Fibroblast of the conjunctiva (primary cell): ENCODE measurements at places on chromosomes 2 and 18.

- DNase-seq, result no peak
These were observed 6.9 kb upstream of the POU3F3 start for GRCh38 chr2:104846786-104847585.

DNA sequence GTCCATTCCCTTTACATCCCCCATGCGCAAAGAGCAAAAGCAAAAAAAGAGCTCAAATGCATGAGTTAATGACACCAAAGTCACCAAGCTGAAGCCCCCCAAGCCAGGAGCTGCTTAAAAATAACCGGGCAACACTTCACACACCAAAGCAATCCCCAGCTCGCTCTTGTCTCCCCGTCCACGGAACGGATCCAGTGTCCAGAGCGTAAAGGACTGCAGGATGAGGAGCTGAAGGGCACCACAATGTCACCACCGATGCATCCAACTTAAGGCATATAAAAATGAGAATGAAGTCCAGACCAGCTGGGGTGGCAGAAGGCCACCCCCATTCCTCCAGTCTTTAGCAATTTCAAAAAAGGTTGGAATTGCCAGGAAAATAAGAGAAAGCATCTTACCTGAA lies 8.7 kb downstream of the SMAD7 start:
- no peak for DNase-seq

DNA sequence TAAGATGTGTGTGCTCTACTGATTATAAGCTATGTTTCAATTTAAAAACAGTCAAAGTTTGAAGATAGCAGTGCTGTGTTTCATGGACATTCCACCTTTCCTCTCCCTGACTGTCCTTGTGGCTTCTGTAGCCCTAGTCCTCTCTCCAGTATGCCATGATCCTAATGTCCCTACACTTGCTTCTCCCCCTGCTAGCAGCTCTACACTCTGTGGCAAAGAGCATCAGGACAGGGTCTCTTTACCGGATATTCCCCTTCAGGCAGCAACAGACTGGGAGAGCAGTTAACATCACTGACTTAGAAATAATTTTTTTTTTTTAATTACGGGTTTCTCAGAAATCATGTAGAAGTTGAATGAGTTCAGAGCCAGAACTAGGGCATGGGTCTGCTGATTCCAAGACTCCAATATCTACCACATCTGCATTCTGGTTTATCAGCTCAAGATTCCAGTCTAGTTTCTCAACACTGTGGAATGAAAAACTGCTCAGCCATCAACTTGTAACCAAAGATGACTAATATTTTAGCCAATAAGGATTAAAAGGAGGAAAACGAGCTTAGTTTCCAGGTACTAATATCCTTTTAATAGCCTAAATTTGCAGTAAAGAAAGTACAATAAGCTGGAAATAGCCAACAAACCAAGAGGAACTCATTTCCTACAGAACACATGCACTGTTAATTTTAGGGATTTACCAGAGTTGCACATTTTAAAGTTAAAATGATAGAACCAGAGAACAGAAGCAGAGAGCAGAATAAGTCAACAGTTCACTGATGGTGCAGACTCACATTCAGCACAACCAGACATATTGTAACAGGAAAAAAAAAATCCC lies 45.2 kb downstream of the TMEM131 start:
- peak; percentile 27 for DNase-seq

- no peak for DNase-seq
These were observed 335.7 kb upstream of the UBE2E3 start for GRCh38 chr2:180644709-180645108.

- no peak for DNase-seq
These were observed 303.0 kb downstream of the ICOS start for GRCh38 chr2:204239411-204240165.
